OCI-LY7 (cell line): ENCODE measurements at places on chromosomes 11 and 22.

DNA sequence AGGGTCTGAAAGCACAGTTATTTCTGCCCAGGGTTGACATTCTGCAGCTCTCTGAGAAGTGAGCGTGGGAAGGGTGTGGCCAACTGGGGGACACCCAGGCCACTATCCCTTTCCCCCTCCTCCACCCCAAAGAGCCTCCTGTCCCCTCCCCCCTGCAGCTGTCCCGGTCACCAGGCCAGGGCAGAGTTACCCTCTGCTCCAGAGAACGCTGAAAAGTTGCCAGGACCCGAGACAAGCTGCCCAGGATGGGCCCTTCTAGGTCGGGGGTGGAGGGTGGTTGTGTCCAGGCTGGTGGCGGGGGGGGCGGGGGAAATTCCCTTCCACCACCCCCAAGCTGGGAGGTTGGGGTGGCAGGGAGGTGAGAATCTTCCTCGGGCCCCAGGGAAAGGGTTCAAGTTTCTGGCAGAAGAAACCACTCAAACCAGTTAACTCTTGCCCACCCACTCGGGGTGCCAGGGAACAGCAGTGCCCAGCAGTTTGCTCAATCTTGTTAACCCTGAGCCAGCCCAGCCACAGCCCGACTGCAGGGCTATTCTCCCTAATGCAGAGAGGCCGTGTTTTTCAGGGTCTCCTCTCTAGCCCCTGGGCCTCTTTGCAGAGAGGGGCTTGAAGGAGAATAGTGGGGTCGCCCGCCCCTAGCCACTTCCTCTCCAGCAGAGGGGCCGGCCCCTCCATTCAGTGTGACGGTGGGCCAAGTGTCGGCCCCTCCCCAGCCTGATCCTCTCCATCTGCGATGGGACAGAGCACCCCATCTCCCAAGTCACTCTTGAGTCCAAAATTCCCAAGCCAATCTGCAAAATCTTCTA is 697 bp downstream of the LGALS1 start:
- DNase-seq = peak; percentile 13

DNA sequence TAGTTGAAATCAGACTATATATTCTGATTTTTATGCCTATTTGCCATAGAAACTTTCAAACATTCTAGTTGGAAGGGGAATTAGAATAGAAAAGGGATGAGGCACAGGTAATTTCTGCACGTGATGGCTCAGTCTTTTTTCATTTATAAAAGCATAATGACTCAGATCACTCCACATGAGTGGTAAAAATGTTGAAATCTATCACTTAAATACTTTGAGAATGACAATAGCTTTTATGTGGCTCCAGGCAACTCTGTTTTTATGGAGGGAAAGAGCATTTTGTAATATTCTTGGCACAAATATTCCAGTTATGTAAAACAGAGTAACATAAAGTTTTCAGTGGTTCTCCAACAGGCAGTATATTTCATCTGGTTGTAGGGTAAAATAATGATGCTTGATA is 5.9 kb upstream of the MMP3 start:
- no peak for DNase-seq

- no peak for DNase-seq
These were observed 23.5 kb downstream of the PITPNB start for GRCh38 chr22:27895600-27895999.

- DNase-seq = peak; percentile 10
These were observed 70.1 kb upstream of the PICALM start for GRCh38 chr11:86138958-86139357.

- no peak for DNase-seq
These were observed 16.2 kb downstream of the CD6 start for GRCh38 chr11:60987577-60988277.

- no peak for DNase-seq
These were observed 11.7 kb downstream of the PHRF1 start for GRCh38 chr11:587978-588380.

DNA sequence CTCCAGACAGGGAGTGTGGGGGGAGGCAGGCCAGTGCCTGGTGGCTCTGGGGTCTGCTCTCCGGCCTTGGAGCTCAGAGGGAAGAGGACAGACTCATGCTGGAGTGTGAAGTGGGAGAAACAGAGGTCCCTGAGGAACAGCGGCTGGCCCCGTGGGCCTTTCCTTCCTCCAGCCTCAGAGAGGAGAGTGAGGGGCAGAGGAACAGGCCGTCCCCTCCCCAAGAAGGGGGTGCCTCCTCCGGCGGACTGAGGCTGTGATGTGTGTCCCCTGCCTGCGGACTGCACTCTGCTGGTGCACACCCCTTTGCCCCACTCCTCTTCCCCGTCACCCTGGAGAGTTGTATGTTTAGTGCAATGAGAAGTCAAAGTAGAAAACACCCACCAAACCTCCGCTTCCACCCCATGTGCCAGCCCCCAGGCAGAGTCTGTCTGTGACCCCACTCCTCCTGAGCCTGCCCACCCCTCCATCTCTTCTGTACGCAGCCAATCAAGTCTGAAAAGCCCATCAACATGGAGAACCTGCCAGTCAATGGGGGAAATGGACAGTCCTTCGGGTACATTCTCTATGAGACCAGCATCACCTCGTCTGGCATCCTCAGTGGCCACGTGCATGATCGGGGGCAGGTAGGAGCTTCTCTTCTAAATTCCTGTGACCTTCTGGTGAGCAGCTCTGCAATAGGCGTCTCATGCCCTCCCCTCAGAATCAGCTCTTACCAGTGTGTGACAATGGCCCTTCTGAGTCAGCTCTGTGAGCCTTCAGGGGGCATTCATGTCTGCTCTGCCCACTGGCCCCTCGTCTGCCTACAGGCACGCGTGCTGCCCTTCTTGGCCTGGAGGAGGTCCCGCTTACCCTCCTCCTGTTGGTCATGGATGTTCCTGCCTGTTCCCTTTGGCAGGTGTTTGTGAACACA is 39.0 kb downstream of the GLB1L2 start:
- DNase-seq = no peak

DNA sequence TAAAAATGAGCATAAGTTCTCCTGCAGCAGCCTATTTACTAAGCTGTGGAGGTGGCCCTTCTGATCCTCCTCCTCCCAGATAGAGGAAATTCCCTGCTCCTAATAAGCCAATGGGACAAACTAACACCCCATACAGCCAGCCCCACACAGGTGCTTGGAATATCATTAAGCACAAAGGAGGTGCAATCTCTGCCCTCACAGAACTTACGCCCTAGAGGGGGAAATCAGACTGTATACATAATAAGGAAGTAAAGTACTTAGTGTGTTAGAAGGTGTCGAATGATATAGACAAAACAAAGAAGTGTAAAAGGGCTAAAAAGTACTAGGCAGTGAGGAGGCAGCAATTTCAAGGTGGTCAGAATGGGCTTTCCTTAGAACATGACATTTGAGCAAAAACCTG is 5.8 kb downstream of the MS4A12 start:
- peak; percentile 61 for DNase-seq

- DNase-seq = no peak
These were observed 720.0 kb upstream of the API5 start for GRCh38 chr11:42591841-42592240.

- no peak for DNase-seq
These were observed 164.6 kb downstream of the ARHGAP42 start for GRCh38 chr11:100851584-100852152.

- DNase-seq = no peak
These were observed 258.5 kb downstream of the FAM76B start for GRCh38 chr11:95531116-95531515.

DNA sequence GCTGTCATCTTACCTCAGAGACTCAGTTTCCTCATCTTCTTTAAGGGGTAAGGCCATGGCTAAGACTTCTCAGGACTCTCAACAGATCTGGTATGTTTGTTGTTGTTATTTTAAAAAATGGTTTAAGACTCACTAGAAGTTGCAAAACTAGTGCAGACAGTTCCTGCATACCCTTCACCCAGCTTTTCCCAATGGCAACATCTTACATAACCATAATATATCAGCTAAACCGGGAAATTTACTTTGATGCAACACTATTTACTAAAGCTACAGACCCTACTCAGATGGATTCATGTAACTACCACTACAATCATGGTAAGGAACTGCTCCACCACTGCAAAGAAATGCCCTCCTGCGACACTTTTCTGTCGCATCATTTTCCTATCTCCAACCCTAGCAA is 20.4 kb downstream of the LGR4 start:
- DNase-seq = no peak

DNA sequence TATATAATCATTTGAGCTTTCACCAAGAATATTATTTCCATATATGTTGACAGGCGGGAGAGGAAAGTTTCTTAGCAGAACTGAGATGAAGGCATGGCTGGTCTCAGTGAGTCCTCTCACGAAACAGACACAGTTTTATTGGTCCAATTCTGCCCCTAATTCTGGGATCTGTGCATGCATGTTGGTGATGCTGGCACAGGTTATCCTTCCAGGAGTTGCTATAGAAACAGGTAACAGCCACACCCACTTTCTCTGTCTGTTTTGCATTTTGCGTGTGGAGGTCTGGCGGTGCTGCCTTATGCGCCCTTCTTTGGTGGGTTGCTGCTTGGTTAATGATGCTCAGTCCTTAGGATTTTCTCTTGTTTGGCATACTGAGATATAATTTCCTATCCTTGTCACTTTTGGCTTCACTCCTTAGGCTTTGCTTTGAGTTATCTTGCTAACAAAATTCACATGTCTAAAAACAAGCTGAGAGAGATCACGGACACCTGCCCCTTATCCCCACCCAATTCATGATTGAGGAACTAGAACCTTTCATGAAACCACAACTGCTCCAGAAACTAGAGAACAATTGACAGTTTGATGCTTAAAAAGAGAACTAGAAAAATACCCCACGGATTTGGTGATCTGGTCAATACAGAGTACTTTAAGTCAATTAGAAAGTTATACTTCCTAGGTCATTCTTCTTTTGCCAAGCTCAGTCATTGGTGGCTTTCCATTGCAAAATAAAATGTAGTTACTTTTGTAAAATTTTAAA is 189.3 kb downstream of the FAT3 start:
- no peak for DNase-seq

- no peak for DNase-seq
These were observed 2.4 kb downstream of the RASSF10 start for GRCh38 chr11:13011466-13012055.

- peak; percentile 48 for DNase-seq
These were observed at the start of gene MS4A4A for GRCh38 chr11:60280412-60280811. Gene MS4A4A, plus strand, starts transcription at chr11:60280666. Its CDS starts 10 bp downstream, at chr11:60280676.

GRCh38 chr11:128095466-128095981 is 491.8 kb downstream of the ETS1 start:
- peak; percentile 3 for DNase-seq

GRCh38 chr11:2128130-2128510 is 11.1 kb downstream of the IGF2 start:
- DNase-seq = no peak

- DNase-seq = no peak
These were observed 134.7 kb upstream of the PGR start for GRCh38 chr11:101264306-101264705.

DNA sequence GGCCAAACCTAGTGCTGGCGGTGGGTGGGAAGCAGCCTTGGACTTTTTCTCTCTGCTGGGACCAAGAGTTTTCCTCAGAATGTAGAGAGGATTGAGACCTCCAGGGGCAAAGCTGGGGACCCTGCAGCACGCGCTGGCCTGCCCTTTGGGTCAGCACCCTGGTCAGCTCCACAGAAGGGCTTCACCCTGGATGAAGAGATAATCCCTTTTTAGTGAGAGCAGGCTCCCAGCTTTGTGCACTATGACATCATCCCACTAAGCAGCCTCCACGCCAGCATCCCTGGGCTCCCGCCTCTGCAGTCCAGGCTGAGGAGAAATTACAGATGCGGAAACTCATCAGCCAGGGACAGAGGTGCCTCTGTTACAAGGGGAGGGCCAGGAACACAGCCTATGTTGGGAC is 23.5 kb downstream of the DRICH1 start:
- no peak for DNase-seq

DNA sequence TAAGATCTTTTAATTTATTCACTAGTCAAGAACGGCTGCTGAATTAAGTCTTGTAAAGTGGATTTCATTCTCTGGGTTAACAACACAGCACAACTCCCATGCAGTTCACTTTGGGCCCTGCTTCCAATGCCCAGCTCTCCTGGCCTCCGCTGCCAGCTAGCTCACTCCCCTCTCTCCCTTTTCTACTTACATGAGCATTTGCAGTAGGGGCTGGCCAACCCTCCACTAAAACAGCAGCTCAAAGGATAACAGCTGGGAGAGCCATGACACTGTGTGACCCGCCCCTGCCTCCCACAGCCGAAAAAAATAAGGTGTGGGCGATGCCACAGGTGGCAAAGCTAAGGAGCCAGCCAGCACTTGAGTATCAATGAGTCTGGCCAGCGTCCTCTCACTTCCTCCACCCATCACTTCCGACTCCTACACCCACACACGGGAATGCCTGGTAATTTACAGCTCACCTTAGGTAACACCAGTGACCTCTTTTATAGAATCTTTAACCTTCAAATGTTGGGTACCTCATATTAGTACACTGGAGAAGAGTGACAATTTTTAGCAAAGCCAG is 56.8 kb downstream of the DGCR2 start:
- no peak for DNase-seq
